ENCODE measurements at places on chromosomes 3 and 15.

GRCh38 chr3:140898340-140899180 lies 43.1 kb upstream of the SLC25A36 start:
- no peak for DNase-seq

GRCh38 chr3:126268866-126269265 lies 88.3 kb downstream of the KLF15 start:
- DNase-seq, result no peak

- no peak for DNase-seq
Measured at GRCh38 chr3:27720899-27721716, 1.0 kb downstream of the EOMES start.

DNA sequence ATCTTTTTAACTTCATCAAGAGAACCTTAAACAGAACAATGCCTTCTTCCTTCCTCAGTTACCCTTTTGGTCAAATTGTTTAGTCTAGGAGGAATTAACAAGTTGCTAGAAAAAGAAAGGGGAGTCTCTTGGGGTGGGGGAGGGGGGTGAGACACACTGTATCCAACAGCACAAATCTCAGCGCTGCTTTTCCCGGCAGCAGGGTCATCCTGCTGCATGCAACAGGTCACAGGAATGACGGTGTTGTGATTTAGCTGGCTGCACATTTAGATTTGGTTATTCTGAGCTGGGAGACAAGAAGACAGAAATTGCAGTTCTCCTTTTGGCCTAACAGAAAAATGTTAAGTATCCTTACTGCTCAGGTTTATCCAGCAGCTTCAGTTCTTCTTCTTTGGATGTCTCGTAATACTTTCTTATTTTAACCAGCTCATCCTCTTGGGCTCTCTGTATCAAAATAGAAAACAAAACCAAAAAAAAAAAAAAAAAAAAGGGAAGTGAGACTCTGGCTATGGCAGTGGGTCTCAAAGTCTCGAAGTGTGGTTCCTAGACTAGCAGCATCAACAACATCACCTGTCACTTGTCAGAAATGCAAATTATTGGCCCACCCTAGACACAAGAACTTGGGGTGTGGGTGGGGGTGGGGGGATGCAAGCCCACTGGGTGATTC lies 190.5 kb downstream of the GREM1 start:
- DNase-seq, result no peak

GRCh38 chr15:64731012-64731804 lies 44.2 kb downstream of the RBPMS2 start:
- DNase-seq, result peak; percentile 87

GRCh38 chr3:31668242-31668641 lies 135.5 kb downstream of the STT3B start:
- DNase-seq, result no peak

- DNase-seq, result no peak
Measured at GRCh38 chr15:45114076-45114750, at the start of the genes DUOX2 and DUOXA2. Gene DUOX2 (minus strand): TSS chr15:45114172. CDS start chr15:45113411, 761 bp downstream. Gene DUOXA2 (plus strand): TSS chr15:45114326. CDS start chr15:45114606, 280 bp downstream.

- no peak for DNase-seq
Measured at GRCh38 chr15:36230776-36231175, 348.6 kb upstream of the CDIN1 start.

- DNase-seq, result no peak
Measured at GRCh38 chr15:83098079-83098478, 9.4 kb upstream of the TM6SF1 start.

DNA sequence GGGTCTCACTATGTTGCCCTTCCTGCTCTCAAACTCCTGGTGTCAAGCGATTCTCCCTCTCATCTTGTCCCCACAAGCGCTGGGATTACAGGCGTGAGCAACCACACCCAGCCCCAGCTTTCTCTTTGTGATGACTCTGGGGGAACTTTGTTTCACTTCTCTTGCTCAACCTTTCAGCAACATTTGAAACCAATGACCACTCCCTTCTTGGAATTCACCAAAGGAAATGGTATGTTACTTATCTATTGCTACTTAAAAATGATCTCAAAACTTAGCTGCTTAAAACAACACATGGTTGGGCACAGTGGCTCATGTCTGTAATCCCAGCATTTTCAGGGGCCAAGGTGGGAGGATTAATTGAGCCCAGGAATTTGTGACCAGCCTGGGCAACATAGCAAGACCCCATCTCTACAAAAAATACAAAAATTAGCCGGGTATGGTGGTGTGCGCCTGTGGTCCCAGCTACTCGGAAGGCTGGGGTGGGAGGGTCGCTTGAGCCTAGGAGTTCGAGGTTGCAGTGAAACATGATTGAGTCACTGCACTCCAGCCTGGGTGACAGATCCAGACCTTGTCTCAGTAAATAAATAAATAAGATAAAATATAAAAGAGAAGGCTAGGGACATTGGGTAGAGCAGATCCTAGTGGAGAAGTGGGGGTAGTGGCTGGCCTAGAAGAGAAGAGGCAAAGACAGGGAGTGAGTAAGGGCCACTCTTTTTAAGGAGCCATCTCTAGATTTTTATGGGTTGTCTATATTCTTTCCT lies 10.3 kb upstream of the COPG1 start:
- DNase-seq, result no peak

GRCh38 chr15:74635228-74635627 lies 19.6 kb downstream of the CLK3 start:
- DNase-seq, result peak; percentile 61

DNA sequence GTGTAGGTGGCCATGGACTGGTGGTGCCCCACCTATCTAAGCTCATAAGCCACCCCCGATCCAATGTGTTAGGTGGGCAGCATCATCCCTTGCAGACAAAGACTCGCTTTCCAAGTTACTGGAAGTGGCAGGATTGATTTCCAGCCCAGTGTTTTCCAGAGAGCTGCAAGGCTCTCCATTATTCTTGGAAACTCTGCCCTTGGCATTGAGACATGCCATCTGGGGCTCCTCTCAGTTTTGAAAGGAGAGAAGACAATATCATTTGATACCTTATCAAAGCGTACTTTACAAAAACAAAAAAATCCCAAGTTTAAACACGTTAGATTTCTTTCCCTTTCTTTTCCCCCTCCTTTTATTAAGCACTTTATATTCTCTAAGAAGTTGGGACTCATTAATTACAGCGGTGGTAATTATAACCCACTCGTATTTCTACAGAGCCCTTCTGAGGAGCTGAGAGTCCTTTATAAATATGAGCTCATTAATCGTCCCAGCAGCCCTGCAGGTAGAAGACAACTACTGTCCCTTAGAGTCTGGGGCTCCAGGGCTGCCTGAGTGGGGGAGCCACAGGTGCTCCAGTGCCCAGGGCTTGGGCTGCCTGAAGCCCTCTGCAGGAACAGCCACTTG lies 226.1 kb downstream of the TLE3 start:
- DNase-seq, result no peak

DNA sequence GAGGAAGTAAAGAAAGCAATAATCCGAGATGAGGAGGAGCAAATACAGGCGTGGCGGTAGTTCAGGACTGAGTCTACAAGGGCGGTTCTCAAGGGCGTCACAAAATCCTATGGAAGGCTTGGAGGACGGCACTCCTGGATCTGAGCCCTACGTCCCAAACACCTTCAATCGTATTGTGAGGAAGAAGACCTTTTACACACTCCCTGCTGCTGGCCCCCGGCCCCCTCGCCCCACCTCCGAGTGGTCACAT lies 747 bp downstream of the PLD1 start:
- no peak for DNase-seq

DNA sequence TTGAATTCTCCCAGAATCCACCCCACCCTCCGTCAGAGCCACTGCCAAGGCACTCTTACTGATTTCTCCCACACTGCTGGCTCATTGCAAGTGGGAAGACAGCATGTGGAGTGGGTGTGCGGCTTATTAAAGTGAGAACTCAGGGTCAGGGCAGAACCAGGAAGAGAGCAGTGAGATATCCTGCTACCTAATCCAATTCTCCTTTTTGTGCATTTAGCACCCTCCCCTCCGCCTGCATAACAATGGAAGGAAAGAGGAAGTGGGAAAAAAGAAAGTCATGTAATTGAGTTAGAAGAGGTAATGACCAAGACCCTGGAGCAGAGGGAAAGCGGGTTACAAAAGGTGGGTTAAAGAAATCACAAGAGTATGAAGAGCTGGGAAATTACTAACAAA lies 27.8 kb upstream of the PIK3CB start:
- DNase-seq, result no peak

GRCh38 chr3:114659109-114660061 lies 365.6 kb downstream of the TIGIT start:
- no peak for DNase-seq

DNA sequence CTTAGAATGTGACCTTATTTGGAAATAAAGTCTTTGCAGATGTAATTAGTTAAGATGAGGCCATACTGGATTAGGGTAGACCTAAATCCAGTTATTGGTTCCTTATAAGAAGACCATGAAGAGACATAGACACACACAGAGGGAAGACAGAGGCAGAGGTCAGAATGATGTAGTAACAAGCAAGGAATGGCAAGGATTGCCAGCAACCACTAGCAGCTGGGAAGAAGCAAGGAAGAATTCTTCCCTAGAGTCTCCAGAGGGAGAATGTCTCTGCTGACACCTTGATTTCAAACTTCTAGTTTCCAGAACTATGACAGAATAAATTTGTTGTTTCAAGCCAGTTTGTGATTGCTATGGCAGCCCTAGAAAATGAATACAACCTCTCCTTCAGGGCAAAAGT lies 116.7 kb downstream of the WDR76 start:
- no peak for DNase-seq

- DNase-seq, result no peak
Measured at GRCh38 chr3:168807448-168807847, 711.7 kb upstream of the GOLIM4 start.

DNA sequence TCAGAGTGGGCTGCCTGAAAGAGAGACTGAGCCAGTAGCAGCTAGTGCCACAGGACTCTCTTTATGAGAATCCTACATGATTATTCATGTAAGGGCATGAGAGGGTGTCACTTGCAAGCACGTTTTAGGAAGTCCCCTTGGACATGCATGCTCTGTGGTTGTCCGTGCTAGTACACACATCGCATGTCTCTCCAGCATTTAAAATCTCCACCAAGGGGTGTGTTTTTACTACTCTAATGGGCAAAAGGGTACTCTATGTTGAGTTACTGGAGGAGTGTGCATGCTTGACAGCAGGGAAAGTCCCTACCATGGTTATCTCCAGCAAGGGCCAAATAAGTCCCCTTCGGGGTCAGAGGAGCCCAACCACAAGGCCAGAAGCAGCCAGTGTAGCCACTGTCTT lies 70.7 kb downstream of the DCLK3 start:
- no peak for DNase-seq

- no peak for DNase-seq
Measured at GRCh38 chr15:94857466-94857865, 626.1 kb downstream of the MCTP2 start.

GRCh38 chr3:126665959-126666657 lies 11.2 kb upstream of the TXNRD3 start:
- DNase-seq, result no peak

GRCh38 chr3:41258239-41258800 lies 59.0 kb downstream of the CTNNB1 start:
- DNase-seq, result no peak
